ENCODE measurements at places on chromosomes 16 and 17.

- DNase-seq: no peak
These were observed 7.1 kb downstream of the TRARG1 start for GRCh38 chr17:1286379-1287106.

- no peak for DNase-seq
These were observed 36.4 kb downstream of the HEATR3 start for GRCh38 chr16:50102051-50102746.

GRCh38 chr16:86891631-86892030 is 313.3 kb downstream of the FOXL1 start:
- no peak for DNase-seq

GRCh38 chr16:35398180-35398579 is 1938.8 kb downstream of the TP53TG3F start:
- no peak for DNase-seq

Measured in HCT116 (cell line).